ENCODE measurements at places on chromosomes 2 and 18.

- DNase-seq, result no peak
Measured at GRCh38 chr2:61328707-61329251, 142.1 kb downstream of the USP34 start.

GRCh38 chr2:44184106-44184505, 15.4 kb downstream of the PPM1B start:
- DNase-seq, result no peak

DNA sequence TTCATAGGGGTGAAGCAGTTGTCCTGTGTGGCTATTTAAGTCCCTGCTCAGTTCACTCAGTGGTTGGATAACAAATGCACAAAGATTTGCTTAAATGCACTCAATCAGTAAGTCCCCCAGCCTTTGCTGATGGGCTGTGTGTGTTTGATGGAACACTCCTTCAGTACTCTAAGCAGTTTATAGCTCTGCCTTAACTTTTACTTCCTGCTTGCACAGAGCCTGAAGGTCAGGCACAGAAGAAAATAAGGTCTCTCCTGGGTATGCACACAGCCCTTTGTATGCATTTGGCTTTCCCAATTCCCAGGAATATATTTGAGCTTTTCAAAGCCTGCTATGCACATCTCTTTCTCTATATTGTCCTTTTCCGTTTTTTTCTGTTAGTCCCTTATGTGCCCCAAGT, 208.7 kb upstream of the STK17B start:
- DNase-seq, result no peak

GRCh38 chr18:24466771-24467170, 6.3 kb downstream of the HRH4 start:
- DNase-seq, result no peak

- DNase-seq, result no peak
Measured at GRCh38 chr2:201233812-201234662, 26.3 kb upstream of the CASP8 start.

All from stimulated activated CD4-positive, alpha-beta T cell treated with anti-CD3 and anti-CD28 coated beads, Interleukin-2, amount 100 ng/mL, for 48 hours (primary cell).